ENCODE measurements at places on chromosomes 12 and 14. TPM values are rescaled to one million over a fixed set of nuclear protein-coding genes. Genes with fewer than 3 reads are reported as not detected.

GRCh38 chr14:104171029-104171697 is 32.8 kb downstream of the KIF26A start:
- H3K4me3 ChIP-seq, result no peak overlapping the region
- DNase-seq, result no peak
- no peaks in the 10 kb centered on the region for H3K27me3 ChIP-seq

The COX6A1 gene
- total RNA-seq, result 443 TPM

GRCh38 chr12:2333491-2334195 is 280.9 kb downstream of the CACNA1C start:
- no peak for DNase-seq
- H3K4me1 ChIP-seq, result no peaks in the 10 kb centered on the region
- H3K36me3 ChIP-seq, result no peaks in the 10 kb centered on the region
- H3K27ac ChIP-seq, result no peak overlapping the region

DNA sequence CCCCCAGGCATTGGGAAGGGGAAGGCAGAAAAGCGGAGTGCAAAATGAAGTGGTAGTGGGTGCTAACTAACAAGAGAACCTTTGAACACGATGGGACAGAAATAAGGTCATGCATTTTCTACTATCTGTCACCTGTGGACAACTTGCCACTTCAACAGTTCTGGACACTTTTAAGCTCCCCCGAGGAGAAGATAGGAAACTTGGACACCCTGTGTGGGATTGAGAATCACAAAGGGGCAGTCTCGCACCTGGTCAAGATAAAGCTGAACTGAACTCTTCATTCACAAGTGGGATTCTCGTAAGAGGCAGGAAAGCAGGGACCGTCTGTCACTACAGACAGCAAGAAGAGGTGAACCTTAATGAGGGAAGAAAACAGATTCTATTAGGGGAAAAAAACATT is 51.6 kb downstream of the EIF2S3B start:
- H3K4me3 ChIP-seq, result no peak overlapping the region
- no peak for DNase-seq
- H3K4me1 ChIP-seq, result peaks cover 39% of the 10 kb centered on the region

GRCh38 chr12:130632642-130633041 is 83.5 kb downstream of the RIMBP2 start:
- H3K4me1 ChIP-seq, result no peaks in the 10 kb centered on the region
- no peak overlapping the region for H3K4me3 ChIP-seq
- H3K36me3 ChIP-seq, result no peaks in the 10 kb centered on the region

The KRT72 gene
- total RNA-seq, result 0.33 TPM

- H3K27ac ChIP-seq, result no peak overlapping the region
- H3K27me3 ChIP-seq, result no peaks in the 10 kb centered on the region
- no peaks in the 10 kb centered on the region for H3K4me1 ChIP-seq
- no peak for DNase-seq
- no peaks in the 10 kb centered on the region for H3K36me3 ChIP-seq
- no peak overlapping the region for H3K4me3 ChIP-seq
Observed at GRCh38 chr14:53628732-53629430, 327.7 kb downstream of the BMP4 start.

- H3K27ac ChIP-seq, result no peak overlapping the region
- no peaks in the 10 kb centered on the region for H3K27me3 ChIP-seq
- no peak overlapping the region for H3K4me3 ChIP-seq
Observed at GRCh38 chr12:98868538-98868937, 223.4 kb downstream of the APAF1 start.

DNA sequence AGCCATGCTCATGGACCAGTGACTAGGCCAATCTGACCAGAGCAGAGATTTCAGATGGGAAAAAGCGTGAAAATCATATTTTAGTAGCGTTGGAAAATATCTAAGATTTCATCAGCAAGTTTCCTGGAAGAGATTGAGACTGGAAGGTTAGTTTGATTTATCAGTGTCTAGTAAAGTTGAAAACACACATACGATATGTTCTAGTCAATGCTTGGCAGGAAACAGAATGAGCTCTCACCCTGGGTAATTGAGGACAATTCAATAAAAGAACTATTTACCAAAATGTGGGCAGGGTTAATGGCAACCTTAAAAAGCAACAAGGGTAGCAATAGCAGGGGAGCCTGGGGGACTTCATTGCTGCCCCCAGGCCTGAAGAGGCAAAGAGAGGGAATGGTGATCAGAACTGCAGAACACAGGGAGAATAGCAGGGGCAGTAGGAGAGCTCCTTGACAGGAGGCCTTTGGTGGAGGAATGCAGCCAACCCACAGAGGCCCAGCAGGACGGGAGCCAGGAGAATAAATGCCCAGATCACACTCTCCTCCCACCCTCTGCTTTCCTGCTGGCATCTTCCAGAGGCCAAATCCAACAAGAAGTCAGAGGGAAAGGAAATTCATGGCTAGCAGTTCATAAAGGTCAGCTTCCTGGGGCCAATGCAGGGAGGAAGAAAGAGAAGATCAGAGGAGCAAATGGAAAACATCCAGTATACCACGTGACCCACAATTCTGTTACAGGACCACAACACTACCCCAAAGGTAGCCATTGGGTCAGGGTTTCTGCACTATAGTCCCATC is 27.6 kb upstream of the LRP6 start:
- no peak overlapping the region for H3K4me3 ChIP-seq
- H3K27ac ChIP-seq, result no peak overlapping the region
- H3K27me3 ChIP-seq, result no peaks in the 10 kb centered on the region
- H3K4me1 ChIP-seq, result no peaks in the 10 kb centered on the region

GRCh38 chr12:18165422-18165871 is 75.5 kb upstream of the RERGL start:
- no peaks in the 10 kb centered on the region for H3K36me3 ChIP-seq
- H3K4me1 ChIP-seq, result no peaks in the 10 kb centered on the region
- no peaks in the 10 kb centered on the region for H3K27me3 ChIP-seq
- H3K27ac ChIP-seq, result peak overlapping the region; percentile 32

GRCh38 chr12:1618489-1618888 is 10.5 kb upstream of the WNT5B start:
- DNase-seq, result no peak
- H3K27me3 ChIP-seq, result no peaks in the 10 kb centered on the region
- no peaks in the 10 kb centered on the region for H3K36me3 ChIP-seq

DNA sequence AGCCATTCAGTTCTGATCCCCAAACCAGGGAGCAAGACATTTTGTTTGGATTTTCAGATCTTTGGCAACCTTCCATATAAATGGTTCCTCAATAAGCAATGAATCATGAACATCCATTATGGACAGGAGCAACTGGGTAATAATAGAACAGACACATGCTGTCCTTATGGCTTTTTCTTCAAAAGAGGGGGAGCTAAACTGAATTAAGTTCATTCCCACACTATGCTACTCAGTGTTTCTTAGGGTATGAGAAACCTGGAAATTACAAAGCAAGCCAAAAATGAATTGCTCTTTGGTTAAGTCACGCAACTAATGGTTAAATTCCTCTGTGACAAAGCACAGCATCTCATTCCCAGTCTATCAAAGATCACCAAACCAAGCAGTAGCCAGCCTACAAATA is 51.0 kb downstream of the PTGER2 start:
- H3K4me1 ChIP-seq, result no peaks in the 10 kb centered on the region
- H3K27ac ChIP-seq, result no peak overlapping the region
- no peaks in the 10 kb centered on the region for H3K27me3 ChIP-seq
- no peaks in the 10 kb centered on the region for H3K36me3 ChIP-seq

- H3K4me1 ChIP-seq, result no peaks in the 10 kb centered on the region
- H3K4me3 ChIP-seq, result no peak overlapping the region
- H3K27ac ChIP-seq, result no peak overlapping the region
- no peaks in the 10 kb centered on the region for H3K27me3 ChIP-seq
- no peak for DNase-seq
- peaks cover 12% of the 10 kb centered on the region for H3K36me3 ChIP-seq
Observed at GRCh38 chr12:57416039-57416996, 14.5 kb downstream of the R3HDM2 start.

The NTS gene
- 3.4 TPM for total RNA-seq

DNA sequence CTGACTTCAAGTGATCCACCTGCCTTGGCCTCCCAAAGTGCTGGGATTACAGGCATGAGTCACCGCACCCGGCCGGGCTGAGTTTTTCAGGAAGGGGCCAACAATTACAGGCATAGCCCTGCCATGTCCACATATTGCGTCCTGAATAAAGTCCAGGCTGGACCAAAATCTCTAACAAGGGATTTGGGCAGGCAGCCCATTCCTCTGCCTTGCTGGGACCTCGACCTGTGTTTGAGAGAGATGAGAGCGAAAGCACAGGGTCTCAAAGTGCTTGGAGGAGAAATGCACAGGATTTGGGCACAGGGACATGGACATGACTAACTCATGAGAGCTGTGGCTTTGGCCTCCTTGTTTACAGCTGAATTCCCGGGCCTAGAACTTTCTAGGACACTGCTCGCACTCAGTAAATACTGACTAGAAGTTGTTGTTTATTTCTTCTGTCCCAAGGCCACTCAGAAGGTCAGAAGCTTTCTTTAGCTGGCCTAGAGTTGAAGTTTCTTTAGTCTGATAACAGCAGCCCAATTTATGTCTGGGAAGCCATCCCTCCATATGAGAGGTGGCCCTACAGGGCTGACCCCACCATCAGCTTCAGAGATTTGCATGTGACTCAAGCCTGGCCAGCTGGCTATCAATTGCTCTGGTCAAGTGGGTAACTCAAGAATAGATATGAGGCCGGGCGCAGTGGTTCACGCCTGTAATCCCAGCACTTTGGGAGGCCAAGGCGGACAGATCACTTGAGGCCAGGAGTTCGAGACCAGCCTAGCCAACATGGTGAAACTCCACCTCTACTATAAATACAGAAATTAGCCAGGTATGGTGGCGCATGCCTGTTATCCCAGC is 11.7 kb downstream of the CAMKK2 start:
- H3K27me3 ChIP-seq, result no peaks in the 10 kb centered on the region
- H3K27ac ChIP-seq, result no peak overlapping the region
- peaks cover 5% of the 10 kb centered on the region for H3K4me1 ChIP-seq

The POTEM gene
- total RNA-seq, result not detected

DNA sequence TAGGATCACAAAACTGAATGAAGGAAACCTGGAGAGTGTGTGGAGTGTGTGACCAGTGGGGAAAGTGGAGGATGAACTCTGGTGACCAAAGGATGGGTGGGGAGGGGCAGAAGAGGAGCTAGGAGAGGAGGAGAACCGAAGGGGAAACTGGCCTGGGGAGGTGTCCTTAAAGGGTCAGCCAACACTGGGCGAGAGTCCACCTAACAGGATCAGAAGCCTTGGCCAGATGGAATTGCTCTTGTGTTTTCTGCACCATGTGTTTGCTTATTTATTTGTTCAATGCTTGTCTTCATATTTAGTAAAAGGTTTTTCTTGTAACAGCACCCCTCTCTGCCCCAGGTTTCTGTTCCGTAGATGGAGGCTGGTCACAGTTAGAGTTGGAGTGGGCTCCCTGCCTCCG is 34.5 kb upstream of the ATP23 start:
- no peak overlapping the region for H3K4me3 ChIP-seq
- peaks cover 2% of the 10 kb centered on the region for H3K4me1 ChIP-seq
- H3K27me3 ChIP-seq, result no peaks in the 10 kb centered on the region
- no peak for DNase-seq

The EXOC5 gene
- total RNA-seq, result 43.4 TPM

GRCh38 chr14:76195003-76195402 is 43.3 kb downstream of the GPATCH2L start:
- H3K4me3 ChIP-seq, result no peak overlapping the region
- peaks cover 53% of the 10 kb centered on the region for H3K36me3 ChIP-seq
- no peak for DNase-seq

DNA sequence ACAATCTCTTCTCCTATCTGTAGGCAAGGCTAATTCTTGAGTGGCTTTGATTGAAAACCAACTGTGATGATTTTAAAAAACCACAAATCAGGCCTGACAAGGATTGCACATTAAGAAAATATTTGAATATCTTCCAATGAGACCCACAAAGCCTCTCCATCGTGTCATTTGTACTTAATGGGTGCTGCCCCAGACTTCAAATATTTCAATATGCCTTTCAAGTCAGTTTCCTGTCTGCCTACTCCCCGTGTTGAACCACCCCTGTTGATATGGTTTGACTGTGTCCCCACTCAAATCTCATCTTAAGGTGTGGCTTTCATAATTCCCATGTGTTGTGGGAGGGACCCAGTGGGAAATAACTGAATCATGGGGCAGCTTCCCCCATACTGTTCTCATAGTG is 159.7 kb upstream of the EGLN3 start:
- no peaks in the 10 kb centered on the region for H3K4me1 ChIP-seq
- no peaks in the 10 kb centered on the region for H3K36me3 ChIP-seq
- H3K4me3 ChIP-seq, result no peak overlapping the region
- H3K27me3 ChIP-seq, result no peaks in the 10 kb centered on the region
- H3K27ac ChIP-seq, result no peak overlapping the region

- no peaks in the 10 kb centered on the region for H3K36me3 ChIP-seq
- DNase-seq, result no peak
- no peaks in the 10 kb centered on the region for H3K4me1 ChIP-seq
- H3K27ac ChIP-seq, result no peak overlapping the region
- H3K4me3 ChIP-seq, result no peak overlapping the region
Observed at GRCh38 chr12:42260518-42260917, 22.5 kb upstream of the YAF2 start.

DNA sequence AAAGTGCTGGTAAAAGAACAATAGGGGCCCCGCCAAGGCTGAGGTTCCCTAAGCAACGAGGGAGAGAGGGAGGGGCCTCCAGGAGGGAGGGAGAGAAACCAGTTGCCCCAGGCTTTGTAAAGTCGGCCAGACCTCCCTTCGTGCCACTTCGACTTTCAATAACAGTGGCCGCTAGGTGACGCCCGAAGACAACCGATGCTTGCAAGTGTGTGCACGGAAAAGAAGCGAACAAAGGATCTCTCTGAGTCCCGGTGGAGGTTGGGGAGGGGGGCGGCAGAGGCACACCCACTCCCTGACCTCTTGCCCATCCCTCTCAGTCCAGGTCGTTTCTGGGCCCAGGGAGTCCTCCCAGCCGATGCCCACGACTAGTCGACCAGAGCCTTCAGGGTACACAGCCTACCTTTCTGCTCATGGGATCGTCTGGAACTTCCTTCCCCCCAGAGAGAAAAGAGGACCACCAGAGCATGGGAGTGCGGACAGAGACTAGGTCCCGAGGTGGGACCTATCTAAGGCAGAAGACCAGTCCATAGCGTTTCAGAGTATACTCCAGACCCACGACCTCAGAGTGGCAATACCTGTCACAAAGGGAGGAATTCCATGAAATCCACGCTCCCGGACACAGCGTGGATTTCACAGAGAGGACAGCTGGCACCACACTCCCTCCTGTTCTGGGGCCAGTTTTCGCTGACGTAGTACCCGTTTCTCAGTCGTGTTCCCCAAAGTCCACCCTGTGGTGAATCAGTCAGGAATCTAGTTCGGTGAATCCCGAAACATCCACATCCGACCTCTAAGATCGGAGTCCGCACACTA is 262.7 kb upstream of the ALG10B start:
- no peak overlapping the region for H3K4me3 ChIP-seq
- no peaks in the 10 kb centered on the region for H3K36me3 ChIP-seq
- no peak for DNase-seq
- no peaks in the 10 kb centered on the region for H3K27me3 ChIP-seq
- no peak overlapping the region for H3K27ac ChIP-seq

DNA sequence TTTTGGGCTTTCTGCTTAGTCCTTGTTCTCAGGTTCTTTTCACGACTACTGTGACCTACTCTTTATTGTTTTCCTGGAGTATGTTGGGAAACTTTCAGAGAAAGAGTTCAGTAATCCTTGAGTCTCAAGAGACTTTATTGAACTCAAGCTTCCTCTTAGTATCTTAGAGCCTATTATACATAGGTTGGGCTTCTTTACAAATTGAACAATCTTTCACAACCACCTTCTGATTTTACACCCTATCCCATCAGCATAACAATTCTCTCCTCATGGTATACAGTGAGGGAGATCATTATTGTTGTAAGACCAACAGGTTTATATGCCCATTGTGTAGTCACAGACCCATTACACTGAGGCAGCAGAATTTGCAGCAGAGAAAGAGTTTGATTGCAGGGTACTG is 193.2 kb upstream of the IGF1 start:
- no peak overlapping the region for H3K4me3 ChIP-seq
- H3K27me3 ChIP-seq, result no peaks in the 10 kb centered on the region
- DNase-seq, result no peak
- no peaks in the 10 kb centered on the region for H3K36me3 ChIP-seq
- H3K4me1 ChIP-seq, result no peaks in the 10 kb centered on the region

Measured in thymus (tissue), 14 donors.